ENCODE measurements at places on chromosomes 2 and 18.

DNA sequence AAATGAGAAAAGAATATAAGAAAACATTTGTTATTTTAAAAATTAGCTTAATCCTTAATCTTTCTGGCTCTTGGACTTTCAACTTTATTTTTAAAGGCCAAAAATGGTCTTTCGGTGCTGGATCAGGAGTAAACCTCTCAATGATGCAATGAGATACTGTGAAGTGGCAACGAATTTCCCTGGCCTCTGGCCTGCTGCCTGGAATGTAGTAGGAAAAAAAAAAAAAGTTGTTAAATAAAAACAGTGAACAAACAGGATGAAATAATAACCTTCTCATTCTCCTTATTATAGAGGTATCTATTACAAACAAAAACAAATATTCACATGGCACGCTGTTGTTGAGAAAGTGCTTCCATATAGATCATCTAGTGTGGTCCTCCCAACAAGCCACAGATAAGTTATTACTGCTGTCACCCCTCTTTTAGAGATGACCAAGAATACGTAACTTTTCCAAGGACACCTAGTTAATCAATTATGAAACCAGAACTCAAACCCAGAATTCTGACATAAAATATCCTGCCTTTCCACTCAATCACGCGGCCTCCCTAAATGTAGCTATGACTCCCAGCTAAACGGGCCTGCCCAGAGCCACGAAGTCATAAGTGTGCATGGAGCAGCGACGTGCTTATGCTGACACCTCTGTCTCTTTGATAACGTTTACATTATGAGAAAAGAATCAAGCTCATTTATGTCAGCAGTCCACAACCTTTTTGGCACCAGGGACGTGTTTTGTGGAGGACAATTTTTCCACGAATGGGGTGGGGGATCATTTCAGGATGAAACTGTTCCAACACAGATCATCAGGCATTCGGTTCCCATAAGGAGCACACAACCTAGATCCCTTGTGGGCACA is 170.9 kb downstream of the BCL2 start:
- DNase-seq = peak; percentile 65

DNA sequence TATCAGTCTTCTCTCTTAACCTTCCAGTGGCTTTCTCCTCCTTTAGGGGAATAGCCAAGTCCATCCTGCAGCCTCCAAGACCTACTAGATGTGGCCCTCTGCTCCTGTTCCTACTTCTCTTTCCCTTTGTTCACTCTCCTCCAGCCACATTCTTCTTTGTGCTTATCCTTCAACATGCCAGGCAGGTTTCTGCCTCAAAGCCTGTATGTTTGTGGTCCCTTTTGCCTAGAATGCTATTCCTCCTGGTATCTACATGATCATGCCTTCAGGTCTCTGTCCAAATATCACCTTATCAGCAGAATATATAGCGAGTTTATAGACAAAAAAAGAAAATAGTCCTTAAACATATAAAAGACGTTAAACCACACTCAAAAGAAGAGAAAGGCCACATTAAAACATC is 5.5 kb downstream of the LYG2 start:
- DNase-seq = no peak

GRCh38 chr2:184644685-184645084 is 46.4 kb downstream of the ZNF804A start:
- DNase-seq = no peak

DNA sequence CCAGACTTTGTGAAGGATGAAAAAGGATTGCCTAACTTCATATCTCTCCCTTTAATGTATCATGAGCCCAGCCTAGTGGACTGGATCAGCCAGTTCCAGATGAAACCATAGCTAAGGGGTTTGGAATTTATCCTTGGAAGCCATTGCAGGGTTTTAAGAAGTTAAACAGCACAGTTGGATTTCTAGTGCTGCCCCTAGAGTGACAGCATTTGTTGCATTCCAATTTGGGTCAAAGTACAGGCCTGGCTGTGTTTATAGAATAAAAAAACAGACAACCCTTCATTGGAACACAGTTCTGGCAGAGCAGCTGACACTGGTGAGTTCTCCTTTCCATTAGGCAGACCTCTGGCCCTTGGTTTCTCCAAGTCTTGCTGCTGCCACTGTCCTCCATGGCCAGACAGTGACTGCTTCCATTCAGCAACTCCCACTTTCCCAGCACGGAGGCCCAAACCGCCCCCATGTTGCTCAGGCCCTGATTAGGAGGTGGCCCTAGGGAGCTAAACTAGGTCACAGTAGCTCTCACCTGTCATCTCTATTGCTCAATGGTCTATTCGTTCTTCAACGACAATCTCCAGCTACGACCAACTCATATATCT is 8.0 kb downstream of the GPR39 start:
- DNase-seq = no peak

DNA sequence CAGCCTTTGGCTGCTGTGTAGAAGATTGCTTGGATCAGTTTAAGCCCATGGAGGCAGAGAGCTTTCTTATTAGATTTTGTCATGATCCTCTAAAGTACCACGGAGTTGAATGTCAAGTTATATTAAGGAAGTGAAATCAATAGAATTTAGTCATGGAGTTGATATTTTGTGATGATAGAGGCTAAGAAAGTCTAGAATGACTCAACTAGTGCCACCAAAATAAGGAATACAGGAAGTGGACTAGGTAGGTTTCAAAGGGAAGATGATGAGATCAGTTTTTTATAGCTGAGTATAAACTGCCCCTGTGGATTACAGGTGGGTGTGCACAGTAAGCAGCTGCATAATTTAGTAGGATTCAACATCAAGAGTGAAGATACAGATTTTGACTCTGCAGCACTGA is 25.2 kb downstream of the FBXO36 start:
- DNase-seq = no peak

- DNase-seq = peak; percentile 27
Measured at GRCh38 chr2:64327510-64328414, 126.2 kb upstream of the LGALSL start.

DNA sequence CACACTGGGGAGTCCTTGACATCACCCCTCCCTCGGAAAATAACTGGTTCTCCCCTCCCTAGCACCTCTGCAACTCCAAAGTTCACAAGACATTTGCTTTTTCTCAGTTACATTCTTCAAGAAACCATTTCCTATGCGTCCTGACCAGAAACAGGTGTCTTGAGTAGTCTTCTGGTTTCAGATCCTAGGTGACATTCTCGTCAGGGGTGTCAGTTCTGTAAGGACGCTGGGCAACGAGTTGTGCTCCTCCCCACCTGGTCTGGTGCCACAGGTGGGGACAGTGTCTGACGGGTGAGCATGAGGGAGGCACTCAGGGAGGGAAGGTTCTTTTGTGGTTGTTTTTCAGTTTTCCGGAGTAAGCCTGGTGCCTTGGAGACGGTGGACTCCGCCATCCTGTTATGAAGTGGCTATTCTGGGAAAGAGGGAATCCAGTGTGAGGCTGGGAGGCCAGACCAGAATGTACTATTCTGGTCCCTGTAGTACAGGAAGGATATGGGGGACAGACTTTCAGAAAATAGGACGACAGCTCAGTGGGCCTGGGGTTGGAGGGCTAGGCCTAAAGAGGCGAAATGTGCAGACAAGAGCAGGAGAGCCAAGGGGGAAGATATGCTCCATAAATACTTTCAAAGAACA is 50.6 kb downstream of the EPAS1 start:
- DNase-seq = no peak

DNA sequence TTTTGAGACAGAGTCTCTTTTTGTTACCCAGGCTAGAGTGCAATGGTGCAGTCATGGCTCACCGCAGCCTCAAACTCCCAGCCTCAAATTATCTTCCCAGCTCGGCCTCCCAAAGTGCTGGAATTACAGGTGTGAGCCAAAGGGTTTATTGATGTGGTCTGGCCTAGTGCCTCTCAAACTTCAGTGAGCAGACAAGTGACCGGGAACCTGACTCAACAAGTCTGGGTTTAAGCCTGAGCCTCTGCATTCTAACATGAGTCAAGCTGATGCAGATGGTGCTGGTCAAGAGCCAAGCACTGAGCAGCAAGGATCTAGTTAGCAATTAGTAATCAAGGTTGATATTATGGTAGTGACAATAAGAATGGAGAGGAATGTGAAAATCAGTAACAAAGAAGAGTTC is 21.3 kb downstream of the CDK15 start:
- no peak for DNase-seq

DNA sequence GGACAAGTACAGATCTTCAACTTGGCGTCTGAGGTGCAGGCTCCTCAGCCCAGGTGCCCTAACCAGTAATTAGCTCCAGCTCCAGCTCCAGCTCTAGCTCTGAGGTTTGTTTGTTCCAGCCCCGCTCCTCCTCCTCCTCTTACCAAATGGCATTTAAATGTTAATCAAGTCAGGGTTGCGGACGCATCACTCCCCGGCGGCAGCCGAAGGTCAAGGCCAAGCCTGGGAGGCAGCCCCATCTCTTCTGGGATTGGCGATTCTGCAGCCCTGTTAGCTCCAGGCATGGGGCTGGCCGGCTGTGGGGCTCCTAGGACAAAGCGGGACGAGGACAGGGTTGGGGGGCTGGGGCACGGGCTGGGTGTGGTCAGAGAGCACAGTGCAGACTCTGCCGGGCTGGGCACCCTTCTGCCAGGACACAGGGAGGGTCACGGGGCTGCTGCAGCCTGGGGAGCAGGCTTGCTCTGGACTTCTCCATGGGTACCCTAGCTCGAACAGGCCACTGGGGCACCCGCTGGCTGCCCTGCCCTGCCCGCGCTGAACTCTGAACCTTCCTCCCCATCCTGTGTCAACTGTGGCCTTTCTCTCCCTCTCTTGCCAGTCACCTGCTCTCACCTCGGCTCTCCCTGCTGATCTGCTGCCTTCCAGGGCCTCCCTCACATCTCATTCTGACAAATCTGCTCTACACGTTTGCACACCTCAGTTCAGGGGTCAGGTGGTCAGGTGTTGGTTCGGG is 203.3 kb downstream of the CELF4 start:
- DNase-seq = no peak

GRCh38 chr2:216696751-216697560 is 1.6 kb upstream of the IGFBP5 start:
- peak; percentile 22 for DNase-seq

DNA sequence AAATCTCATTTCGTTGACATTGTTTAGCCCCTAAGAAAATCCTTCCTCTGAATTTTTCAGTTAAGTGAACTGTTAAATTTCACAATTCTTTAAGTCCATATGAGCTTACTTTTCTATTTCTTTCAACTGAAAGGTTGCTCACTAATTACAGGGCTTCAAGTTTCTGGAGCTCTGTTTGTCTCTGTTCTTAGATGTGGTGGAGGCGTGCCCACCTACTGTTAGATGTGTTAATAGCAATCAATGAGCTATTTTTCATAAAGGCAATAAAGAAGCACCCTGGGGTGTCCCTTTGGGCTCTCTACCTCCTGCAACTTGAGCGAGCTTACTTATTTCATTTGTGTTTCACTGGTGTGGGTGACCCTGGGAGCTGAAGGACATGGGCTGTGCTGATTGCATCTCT is 25.0 kb downstream of the CREG2 start:
- DNase-seq = no peak

DNA sequence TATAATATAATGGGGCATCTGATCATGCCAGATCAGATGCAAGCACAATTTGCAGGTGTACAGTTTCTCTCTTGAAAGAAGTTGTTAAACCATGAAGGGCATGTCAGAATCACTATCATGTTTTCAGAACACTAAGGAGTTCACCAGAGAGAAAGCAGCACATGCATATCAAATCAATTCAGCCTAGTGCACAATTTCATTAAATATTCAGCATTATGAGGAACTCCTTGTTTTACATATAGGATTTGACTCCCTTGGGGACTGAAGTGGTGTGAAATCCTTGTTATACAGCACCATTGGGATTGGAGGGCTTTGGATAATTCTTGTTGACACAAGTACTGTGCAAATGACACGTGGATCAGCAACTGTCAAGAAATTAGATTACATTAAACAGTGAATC is 562.1 kb upstream of the KLHL29 start:
- DNase-seq = no peak

GRCh38 chr2:232415138-232415690 is 8.6 kb downstream of the ALPG start:
- DNase-seq = no peak

DNA sequence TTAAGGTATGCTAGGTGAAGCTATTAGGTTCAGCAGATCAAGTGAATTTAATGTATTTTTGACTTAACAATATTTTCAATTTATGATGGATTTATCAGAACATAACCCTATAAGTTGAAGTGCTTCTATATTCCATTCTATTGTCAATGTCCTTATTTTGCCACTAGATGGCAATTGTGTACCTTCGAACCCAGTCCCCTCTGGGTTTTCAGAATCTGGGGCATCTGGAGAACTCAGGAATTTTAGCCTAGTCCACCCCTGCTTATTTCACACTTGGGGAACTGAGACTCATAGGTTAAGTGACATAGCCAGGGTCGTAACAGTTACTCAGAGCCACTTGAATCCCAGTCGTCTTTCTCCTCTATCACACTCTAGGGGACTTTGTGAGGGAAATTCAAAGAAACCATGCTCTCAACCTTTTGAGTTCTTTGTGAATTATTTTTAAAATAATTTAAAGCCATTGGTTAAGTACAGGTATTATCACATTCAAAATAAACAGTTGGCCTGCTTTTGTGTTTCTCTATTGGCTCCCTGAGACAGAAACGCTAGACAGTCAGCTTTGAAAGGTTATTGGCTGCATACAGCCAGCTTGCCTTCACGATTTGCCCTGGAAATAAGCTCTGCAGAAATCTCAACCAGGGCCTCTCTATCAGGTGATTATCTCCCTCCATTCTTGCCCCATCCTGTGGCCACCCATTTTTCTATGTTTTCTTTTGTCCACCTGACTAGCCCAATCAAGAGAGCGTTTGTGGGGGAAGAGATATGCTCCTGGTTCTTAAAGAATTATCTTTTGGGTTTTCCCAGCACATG is 145.0 kb downstream of the TTC27 start:
- DNase-seq = peak; percentile 5

DNA sequence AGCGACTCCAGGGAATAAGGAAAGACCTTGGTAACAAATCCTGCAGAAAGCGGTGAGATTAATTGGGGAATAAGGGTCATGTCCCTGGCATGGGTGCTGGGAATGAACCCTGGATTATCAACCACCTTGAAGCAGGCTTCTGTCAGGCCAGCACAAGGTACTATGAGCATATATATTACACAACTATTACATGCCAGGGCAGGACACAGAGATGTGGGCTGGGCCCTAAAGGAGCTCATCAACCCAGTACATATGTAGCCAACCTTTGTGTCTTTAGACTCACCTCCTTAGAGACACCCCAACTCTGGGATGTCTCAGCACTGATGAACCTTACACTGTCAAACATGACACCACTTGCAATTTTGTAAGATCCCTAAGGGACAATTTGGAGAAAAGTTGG is 3.4 kb downstream of the SFXN5 start:
- DNase-seq = no peak

GRCh38 chr2:165648801-165649200 is 145.2 kb downstream of the GALNT3 start:
- DNase-seq = peak; percentile 24

Data from DMS153 (cell line).